ENCODE measurements at places on chromosomes 5 and 9.

- DNase-seq = no peak
Observed at GRCh38 chr5:179495906-179496455, 54.4 kb upstream of the RUFY1 start.

DNA sequence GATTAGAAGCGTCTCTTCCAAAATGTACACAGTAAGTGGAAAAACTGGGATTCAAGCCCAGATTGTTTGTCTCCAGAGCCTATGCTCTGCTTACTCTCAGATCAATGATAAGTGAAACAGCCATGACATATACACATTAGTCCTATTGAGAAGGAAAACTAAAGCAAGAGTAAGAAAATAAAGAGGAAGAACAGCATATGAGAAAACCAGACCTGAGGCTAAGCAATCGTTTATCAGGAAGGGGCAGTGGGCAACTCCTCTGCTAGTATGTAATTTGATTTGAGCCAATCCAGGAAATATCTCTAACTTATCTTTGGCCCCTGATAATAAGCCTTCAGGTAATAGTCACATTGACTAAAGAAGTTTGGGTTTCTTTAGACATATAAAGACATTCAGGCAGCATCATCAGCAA, 789.9 kb upstream of the C9orf72 start:
- no peak for DNase-seq

DNA sequence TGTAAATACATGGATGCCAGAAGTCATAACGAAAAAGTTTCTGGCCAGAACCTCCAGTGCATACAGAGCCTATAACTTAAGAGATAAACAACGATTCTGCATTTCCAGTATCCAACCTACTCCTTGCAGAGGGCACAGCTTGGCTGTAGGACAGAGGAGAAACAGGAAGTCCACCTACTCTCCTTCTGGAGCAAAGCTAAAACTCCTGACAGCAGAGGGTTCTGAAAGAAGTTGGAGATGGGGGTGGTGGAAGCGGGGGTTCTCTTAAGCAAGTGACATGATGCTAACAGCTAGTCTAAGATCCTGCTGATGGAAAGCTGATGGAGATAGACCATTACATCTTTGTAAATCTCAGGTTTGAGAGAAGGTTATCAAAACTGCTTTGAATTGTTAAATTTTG, 35.5 kb upstream of the CTNNAL1 start:
- DNase-seq = peak; percentile 8

DNA sequence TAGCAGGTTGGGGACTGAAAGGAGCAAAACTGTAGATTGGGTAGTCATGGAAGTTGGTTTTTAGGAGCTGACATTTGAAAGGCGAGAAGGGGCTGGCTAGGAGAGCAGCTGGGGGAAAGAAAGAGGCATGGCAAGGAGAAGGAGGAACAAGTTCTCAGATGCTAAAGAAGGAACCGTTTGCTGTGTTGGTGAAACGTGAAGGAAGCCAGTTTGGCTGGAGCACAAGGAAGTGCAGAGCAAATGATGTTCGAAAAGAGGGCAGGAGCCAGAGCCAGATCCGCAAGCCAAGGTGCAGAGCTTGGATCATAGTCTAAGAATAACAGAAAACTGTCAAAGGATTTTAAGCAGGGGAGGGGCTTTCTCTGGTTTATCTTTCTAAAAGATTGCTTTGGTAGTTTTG, 276.6 kb downstream of the ASTN2 start:
- no peak for DNase-seq

GRCh38 chr5:172110921-172111851, 76.8 kb downstream of the STK10 start:
- DNase-seq = no peak
